D341Med (cell line): ENCODE measurements at places on chromosomes 7 and 10.
A peak's percentile ranks its signal among the peaks of the same experiment; 100 is the strongest.

DNA sequence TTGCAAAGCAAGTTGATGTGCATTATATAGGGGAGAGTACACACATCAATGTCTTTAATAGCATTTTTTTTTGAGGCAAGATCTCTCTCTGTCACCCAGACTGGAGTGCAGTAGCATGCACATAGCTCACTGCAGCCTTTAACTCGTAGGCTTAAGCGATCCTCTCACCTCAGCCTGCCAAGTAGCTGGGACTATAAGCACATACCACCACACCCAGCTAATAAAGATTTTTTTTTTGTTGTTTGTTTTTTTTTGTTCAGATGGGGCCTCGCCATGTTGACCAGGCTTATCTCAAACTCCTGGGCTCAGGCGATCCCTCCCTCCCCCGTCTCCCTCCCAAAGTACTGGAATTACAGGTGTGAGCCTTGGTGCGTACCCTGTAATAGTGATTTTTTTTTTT lies 1.5 kb downstream of the UMAD1 start:
- no peak for DNase-seq

- DNase-seq, result peak; percentile 88
Observed at GRCh38 chr10:13347500-13348156, 465 bp downstream of the SEPHS1 start.

DNA sequence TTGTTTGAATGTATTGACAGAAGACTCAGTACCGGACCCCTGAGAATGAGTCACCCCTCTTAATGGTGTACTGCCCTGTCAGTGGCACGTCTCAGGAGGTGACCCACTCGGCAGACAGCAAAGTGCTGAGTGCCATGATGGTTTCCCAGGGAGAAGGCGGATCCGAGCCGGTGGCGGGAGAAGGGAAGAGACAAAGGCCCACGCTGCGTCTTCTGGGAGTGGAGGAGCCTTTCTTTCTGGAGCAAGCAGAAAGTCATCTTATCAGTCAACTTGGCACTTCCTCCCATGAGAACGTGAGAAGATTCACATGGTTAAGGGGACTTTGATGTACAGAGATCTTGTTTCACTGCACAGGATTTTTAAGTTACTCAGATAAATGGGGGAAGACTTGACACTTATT lies 14.6 kb upstream of the PPP2R2D start:
- DNase-seq, result no peak

- no peak for DNase-seq
Observed at GRCh38 chr7:45402480-45403218, 171.5 kb upstream of the ADCY1 start.

DNA sequence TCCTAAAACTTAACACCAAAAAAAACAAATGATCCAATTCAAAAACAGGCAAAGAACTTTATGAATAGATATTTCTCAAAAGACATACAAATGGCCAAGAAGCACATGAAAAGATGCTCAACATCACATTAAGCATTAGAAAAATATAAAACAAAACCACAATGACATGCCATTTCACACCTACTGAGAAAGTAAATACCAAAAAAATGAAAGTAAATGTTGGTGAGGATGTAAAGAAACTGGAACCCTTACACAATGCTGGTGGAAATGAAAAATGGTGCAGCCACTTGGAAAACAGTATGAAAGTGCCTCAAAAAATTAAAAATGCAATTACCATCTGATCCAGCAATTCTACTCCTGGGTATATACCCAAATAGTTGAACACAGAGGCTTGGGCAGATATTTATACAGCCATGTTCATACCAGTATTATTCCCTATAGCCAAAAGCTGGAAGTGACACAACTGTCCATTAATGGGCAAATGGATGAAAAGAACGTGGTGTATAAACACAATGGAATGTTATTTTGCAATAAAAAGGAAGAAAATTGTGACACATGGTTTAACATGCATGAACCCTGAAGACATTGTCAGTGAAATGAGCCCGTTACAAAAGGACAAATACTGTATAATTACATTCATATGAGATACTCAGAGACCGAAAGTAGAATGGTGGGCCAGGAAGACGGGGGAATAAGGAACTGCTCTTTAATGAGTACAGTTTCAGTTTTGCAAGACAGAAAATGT lies 89.0 kb downstream of the JMJD1C start:
- DNase-seq, result no peak

- DNase-seq, result no peak
Observed at GRCh38 chr7:2496375-2496774, 20.2 kb upstream of the GRIFIN start.

DNA sequence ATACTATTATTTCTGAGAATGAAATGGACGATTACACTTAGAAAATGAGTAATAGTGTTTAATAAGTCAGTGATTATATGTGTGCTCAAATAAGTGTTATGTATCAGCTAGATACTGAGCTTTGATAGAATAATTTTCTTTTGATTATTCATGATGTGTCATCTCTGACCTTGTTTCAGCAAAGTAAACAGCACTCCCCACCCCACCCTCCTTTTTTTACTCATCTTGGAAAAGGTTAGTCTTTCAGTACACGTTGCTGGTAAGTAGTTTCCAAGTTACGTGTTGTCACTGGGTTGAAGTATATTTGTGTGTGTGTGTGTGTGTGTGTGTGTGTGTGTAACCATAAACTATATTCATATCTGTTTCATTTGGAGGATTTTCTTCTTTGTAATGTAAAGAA lies 84.1 kb downstream of the GNAI1 start:
- DNase-seq, result no peak

GRCh38 chr10:13335881-13336280 lies 12.2 kb downstream of the SEPHS1 start:
- DNase-seq, result no peak

GRCh38 chr7:157797361-157797760 lies 460.6 kb downstream of the DNAJB6 start:
- DNase-seq, result no peak

GRCh38 chr7:98022531-98022930 lies 32.5 kb upstream of the OCM2 start:
- no peak for DNase-seq
